ENCODE measurements at places on chromosomes 11 and 22. TPM values are rescaled to one million over a fixed set of nuclear protein-coding genes. Genes with fewer than 3 reads are reported as not detected.

TBX1 gene
- total RNA-seq = 4.1 TPM

GAB2 gene
- 3.7 TPM for total RNA-seq

BACE1 gene
- total RNA-seq = 9.3 TPM

GDPD4 gene
- total RNA-seq = not detected

TMPRSS6 gene
- not detected for total RNA-seq

LPXN gene
- 3.5 TPM for total RNA-seq

MYOD1 gene
- total RNA-seq = not detected

SERPING1 gene
- 1.7 TPM for total RNA-seq

SYCE3 gene
- 0.58 TPM for total RNA-seq

OR2AG2 gene
- not detected for total RNA-seq

DERL3 gene
- total RNA-seq = 0.36 TPM

CCDC85B gene
- 46.1 TPM for total RNA-seq

ASRGL1 gene
- total RNA-seq = 15.0 TPM

CLMP gene
- total RNA-seq = 26.8 TPM

KMT5B gene
- 20.5 TPM for total RNA-seq

OR52H1 gene
- total RNA-seq = not detected

MYRF gene
- 14.8 TPM for total RNA-seq

GANAB gene
- total RNA-seq = 246 TPM

PGR gene
- not detected for total RNA-seq

CXCR5 gene
- total RNA-seq = 0.03 TPM

FREY1 gene
- total RNA-seq = not detected

CTSF gene
- total RNA-seq = 36.7 TPM

BBS1 gene
- 10.4 TPM for total RNA-seq

RNF215 gene
- total RNA-seq = 18.2 TPM

RHOD gene
- 47.5 TPM for total RNA-seq

MFRP gene
- total RNA-seq = not detected

ADORA2A gene
- total RNA-seq = 1.4 TPM

SHISAL1 gene
- 5.8 TPM for total RNA-seq

RFPL3 gene
- not detected for total RNA-seq

AHNAK gene
- 200 TPM for total RNA-seq

CENPM gene
- 33.9 TPM for total RNA-seq

CNIH2 gene
- total RNA-seq = 2.9 TPM

PRODH gene
- total RNA-seq = 0.89 TPM

JAML gene
- total RNA-seq = not detected

TH gene
- not detected for total RNA-seq

Data from A549 treated with RU486 at 1 μM for 4 hours (cell line).